ENCODE measurements at places on chromosomes 5 and 9.

- no peak for DNase-seq
Observed at GRCh38 chr5:15850536-15850935, 329.1 kb downstream of the MARCHF11 start.

GRCh38 chr9:97615439-97616072, 17.6 kb downstream of the TSTD2 start:
- no peak for DNase-seq

DNA sequence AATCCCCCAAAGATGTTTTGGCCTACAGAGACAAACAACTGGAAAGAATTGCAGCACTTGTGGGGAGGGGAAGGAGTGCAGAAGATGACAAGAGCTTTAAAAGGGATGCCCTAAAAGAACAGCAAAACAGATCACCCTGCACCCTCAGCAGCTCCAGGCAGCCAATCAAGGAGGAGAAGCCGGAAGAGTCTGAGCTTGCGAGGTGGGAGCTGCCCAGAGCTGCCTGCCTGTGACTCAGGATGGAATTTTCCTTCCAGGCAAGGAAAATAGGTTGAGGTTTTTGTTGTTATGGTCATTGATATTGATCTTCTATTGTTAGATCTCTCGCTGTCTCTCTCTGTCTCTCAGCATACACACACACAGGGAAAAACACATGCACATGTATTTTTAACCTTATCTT, 70.3 kb upstream of the MAP1B start:
- DNase-seq, result no peak

DNA sequence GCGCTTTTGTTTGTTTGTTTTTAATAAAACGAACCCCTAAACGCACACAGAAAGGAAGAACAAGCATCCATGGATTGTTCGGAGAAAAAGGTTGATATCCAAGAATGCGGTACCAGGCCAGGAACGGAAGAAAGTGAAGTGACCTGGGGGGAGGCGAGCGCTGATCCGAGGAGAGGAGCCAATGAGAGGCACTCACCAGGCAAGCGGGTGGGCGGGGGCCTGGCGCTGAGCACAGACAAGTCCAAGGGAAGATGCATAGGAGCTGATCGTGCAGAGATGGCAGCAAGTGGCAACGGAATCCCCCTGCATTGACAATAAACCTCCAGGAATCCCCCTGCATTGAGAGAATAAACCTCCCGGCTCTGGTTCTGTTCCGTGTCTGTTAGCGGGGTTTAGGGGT, 8.4 kb downstream of the OBP2B start:
- no peak for DNase-seq

DNA sequence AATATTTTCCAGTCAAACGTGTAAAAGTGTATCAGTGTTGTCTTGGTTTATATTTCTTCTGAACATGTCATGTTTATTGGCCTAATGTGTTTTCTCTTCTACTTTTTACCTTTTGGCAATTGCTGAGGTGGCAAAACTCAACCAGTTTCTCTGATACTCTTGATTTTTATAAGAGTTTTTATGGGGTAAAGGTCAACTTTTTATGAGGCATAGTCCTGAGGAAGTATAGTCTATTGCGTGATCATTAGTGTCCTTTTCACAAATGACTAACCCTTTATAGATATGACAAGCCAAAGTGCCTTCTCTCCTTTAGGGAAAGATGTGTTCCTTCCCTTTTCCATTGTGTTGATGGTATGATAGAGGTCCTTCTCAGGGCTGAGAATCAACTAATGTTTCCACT, 32.9 kb downstream of the OCLN start:
- DNase-seq, result no peak

GRCh38 chr9:38681747-38682227, 38.1 kb downstream of the FAM240B start:
- DNase-seq, result peak; percentile 12
